Left renal cortex interstitium (tissue), 4 donors: ENCODE measurements at places on chromosomes 12 and 14.

- no peak for DNase-seq
Observed at GRCh38 chr12:130201037-130201436, 38.8 kb downstream of the FZD10 start.

- DNase-seq, result no peak
Observed at GRCh38 chr14:60396718-60397343, 89.0 kb downstream of the C14orf39 start.

- no peak for DNase-seq
Observed at GRCh38 chr12:94948232-94948810, 55.2 kb downstream of the NDUFA12 start.

- no peak for DNase-seq
Observed at GRCh38 chr12:75529826-75530225, 18.4 kb upstream of the KRR1 start.

DNA sequence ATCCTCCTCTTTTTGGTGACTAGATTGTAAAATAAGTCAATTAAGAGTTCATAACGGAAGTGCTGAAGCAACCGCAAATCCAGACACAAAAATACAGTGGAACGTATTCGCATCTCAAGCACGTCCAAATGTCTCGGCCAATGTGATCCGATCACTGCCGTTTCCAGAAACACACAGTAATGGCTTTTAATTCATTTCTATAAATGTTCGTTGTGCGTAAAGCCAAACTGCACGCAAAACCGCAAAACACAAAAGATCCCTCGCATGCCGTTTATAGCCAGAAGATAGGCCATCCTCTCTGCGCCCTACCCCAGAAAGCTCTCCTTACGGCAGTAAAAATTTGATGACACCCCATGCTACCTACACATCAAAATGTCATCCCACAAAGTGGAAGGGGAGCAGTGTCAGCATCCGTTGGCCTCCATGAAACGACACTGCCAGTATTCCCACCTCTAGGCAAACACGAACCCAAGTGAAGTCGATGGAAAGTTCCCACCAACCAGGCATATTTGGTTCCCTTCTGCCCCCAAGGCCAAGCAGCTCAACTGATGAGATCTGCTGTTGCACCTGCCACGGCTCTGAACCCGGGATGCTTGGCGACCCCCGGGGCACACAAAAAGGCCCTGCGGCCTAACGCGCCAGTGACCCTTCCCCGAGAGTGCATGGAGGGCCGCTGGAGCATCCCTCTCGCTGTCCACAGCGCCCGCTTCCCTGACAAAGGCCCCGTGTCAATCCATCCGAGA lies 1.4 kb downstream of the HECTD4 start:
- DNase-seq, result no peak

DNA sequence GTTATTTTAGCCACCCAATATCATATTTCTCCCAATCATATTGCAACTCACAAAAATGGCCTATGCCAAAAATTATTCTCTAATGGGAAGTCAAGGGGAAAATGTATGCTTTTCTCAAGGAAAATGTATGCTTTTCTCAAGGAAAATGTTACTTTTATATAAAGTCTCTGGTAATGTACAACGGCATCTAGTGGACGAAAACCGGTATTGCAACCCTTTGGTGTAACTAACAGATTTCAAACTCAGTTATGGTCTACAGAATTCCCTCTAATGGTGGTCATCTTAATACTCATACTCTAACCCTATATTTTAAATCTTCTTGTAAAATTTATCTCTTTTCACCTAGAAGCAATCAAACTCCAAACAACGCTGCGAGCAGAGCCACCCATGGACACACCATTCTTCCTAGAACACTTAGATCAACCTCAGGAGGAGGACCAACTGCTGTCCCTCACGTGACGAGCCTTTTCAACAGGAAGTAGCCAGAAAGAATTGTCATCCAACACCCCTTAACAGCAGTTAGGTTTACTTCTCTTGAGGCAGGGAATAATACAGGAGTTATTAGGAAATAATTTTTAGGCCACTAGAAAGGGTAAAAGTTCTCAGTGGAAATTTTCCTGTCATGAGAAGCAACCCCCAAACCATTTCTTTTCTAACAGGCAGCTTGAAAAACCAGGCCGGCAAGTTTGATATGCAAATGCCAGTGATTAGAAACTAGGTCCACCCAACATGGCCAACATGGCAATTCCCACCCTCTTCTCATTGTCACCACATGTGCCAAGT lies 20.1 kb downstream of the APOBEC1 start:
- DNase-seq, result no peak

- no peak for DNase-seq
Observed at GRCh38 chr14:82897469-82898308, 1364.0 kb upstream of the SEL1L start.

- DNase-seq, result no peak
Observed at GRCh38 chr12:32512910-32513309, 113.6 kb downstream of the FGD4 start.

GRCh38 chr12:107475900-107476299 lies 209.7 kb upstream of the PWP1 start:
- DNase-seq, result no peak

- DNase-seq, result no peak
Observed at GRCh38 chr12:41286426-41286825, 98.3 kb downstream of the PDZRN4 start.

DNA sequence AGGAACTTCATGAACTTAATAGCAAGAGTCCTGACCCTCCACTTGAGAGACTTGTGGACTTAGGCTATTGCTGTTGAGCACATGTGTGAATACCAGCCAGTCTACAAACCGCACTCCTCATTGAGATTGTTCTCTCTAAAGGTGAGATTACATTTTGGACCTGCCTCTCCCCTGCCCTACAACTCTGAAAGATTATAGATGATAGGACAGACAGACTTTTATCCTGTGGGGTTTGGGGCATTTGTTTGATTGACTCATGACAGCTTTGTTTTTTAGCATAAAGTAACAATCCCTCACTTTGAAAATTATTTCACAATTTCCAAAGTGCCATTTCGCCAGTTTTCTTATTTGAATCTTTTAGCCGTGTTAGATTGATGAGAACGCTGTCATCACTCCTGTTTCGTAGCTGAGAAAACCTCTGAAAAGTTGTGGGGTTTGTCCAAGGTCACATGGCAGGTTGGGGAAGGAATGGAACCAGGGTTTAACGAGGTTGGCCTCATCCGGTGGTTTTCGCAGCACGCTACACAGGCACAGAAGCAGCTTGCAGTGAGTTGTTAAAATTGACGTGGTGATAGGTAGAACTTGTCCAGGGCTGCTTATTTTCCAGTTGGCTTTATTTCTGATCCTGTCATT lies 836 bp downstream of the EVL start:
- no peak for DNase-seq

GRCh38 chr12:124994437-124994975 lies 1.1 kb downstream of the BRI3BP start:
- DNase-seq, result no peak

GRCh38 chr12:87879141-87879540 lies 150.1 kb downstream of the C12orf50 start:
- no peak for DNase-seq

DNA sequence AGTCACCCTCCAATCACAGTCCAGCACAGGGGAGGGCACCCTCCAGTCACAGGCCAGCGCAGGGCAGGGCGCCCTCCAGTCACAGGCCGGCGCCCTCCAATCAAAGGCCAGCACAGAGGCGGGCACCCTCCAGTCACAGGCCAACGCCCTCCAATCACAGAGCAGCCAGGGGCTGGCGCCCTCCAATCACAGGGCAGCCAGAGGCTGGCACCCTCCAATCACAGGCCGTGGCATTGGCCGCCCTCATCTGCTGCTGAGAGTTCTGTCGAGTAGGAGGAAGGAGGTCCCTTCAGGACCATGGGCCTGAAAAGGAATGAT lies 26.6 kb downstream of the DDX51 start:
- DNase-seq, result no peak

GRCh38 chr14:101408077-101408831 lies 153.0 kb upstream of the DIO3 start:
- no peak for DNase-seq

GRCh38 chr14:88660056-88660455 lies 97.2 kb downstream of the ZC3H14 start:
- DNase-seq, result no peak
